Gastrocnemius medialis (tissue), 4 donors: ENCODE measurements at places on chromosomes 11 and 22.

DNA sequence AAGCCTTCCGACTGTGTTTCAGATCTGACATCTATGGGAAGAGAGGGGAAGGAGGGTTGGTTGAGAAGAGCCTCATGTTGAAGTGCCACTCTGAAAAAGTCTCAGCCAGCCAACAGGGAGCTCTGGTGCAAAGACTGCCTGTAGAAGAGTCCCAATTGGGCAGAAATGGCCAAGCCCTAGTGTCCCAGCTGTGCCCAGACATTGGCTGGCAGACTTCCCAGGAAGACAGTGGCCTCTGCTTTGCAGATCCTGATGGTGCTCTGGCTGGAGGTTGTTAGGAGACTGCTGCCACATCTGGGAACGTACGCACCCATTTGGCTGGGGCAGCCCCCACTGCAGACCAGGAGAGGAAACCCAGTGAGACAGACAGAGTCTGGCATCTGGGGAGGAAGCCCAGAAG, 3.2 kb upstream of the PLA2G3 start:
- H3K27me3 ChIP-seq = no peaks in the 10 kb centered on the region
- no peak overlapping the region for H3K27ac ChIP-seq
- no peaks in the 10 kb centered on the region for H3K4me1 ChIP-seq
- no peak overlapping the region for H3K4me3 ChIP-seq
- H3K36me3 ChIP-seq = no peaks in the 10 kb centered on the region
- no peak for DNase-seq

- H3K36me3 ChIP-seq = peaks cover 7% of the 10 kb centered on the region
- peak overlapping the region; percentile 91 for H3K4me3 ChIP-seq
- H3K27me3 ChIP-seq = no peaks in the 10 kb centered on the region
- peaks cover 15% of the 10 kb centered on the region for H3K4me1 ChIP-seq
- DNase-seq = no peak
Measured at GRCh38 chr22:38870791-38871359, 1.1 kb downstream of the CBX6 start.

- DNase-seq = no peak
- no peaks in the 10 kb centered on the region for H3K36me3 ChIP-seq
- H3K4me1 ChIP-seq = peaks cover 7% of the 10 kb centered on the region
- no peak overlapping the region for H3K4me3 ChIP-seq
- no peak overlapping the region for H3K27ac ChIP-seq
- no peaks in the 10 kb centered on the region for H3K27me3 ChIP-seq
Measured at GRCh38 chr22:46792061-46792796, 29.8 kb downstream of the TBC1D22A start.

GRCh38 chr11:67516806-67517205, 6.4 kb downstream of the CABP2 start:
- no peak overlapping the region for H3K4me3 ChIP-seq
- no peak for DNase-seq
- no peaks in the 10 kb centered on the region for H3K4me1 ChIP-seq
- H3K27ac ChIP-seq = no peak overlapping the region
- H3K36me3 ChIP-seq = no peaks in the 10 kb centered on the region

DNA sequence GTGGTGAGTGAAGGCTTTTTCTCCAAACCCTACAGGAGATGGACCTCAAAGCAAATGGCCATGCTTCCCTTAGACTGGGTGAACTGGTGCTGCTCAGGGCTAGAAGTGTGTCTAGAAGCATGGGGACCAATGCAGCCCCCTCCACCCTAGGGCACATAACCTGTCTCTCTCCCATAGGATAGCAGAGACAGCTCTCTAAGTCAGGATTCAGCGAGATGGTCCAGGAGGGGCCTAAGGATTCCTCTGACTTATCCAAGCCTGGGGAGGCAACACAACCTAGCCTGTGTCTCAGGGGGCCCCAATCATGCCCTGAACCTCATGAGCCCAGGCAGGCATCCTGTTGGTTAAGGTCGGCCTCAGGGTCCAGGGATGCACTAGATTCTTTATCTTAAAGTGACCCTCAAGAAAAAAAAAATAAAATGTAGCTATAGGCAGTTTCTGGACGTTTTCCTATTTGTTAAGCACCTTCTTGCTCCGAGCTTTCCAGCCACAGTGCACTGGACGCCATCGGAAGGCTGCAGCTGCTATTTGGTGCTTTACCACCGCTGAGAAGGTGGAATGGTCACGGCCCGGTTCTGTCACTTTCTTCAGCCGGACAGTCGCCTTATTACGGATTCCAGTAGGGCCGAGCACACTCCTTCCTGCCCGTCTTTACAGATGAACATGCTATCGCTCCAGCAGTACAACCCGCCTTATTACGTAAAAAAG, 5.0 kb upstream of the CCND1 start:
- H3K4me3 ChIP-seq = peak overlapping the region; percentile 52
- H3K27ac ChIP-seq = no peak overlapping the region
- no peak for DNase-seq

DNA sequence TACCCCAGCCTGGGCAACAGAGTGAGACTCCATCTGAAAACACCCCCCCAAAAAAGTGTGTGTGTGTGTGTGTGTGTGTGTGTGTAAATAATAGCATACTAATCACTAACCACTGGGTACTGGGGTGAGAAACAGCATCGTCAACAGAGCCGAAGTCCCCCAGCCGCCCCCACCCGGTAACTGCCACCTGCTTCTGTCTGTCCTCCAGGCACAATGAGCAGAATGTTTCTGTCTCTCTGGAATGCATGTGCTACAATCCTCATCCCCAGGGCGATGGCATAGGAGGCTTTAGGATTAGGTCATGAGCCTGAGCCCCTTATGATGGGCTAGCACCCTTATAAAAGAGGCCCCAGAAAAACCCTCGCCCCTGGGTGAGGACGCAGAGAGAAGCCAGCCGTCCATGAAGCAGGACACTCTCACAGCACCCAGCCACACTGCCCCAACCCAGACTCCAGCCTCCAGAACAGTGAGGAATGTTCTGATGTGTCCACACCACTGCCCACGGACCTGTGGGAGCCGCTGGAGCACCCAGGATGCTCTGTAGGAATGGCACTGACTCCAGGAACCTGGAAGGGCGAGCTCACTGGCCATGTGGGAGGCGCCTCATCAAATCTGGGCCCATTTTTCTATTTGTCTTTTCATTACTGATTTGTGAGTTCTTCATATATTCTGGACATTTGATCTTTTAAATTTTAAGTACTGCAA, 9.9 kb downstream of the TTLL8 start:
- H3K4me3 ChIP-seq = no peak overlapping the region
- peaks cover 12% of the 10 kb centered on the region for H3K27me3 ChIP-seq
- H3K27ac ChIP-seq = no peak overlapping the region
- DNase-seq = no peak

GRCh38 chr11:67504950-67505581, at the start of gene PITPNM1:
TSS of gene PITPNM1 (minus strand) at chr11:67505363. CDS start at chr11:67504180, 1,183 bp downstream.
- H3K36me3 ChIP-seq = peaks cover 4% of the 10 kb centered on the region
- peaks cover 26% of the 10 kb centered on the region for H3K4me1 ChIP-seq
- no peak for DNase-seq
- peak within 1 kb of the TSS; percentile 98 for H3K27ac ChIP-seq
- no peaks in the 10 kb centered on the region for H3K27me3 ChIP-seq

- no peak for DNase-seq
- peaks cover 19% of the 10 kb centered on the region for H3K27me3 ChIP-seq
- H3K4me3 ChIP-seq = no peak overlapping the region
- no peak overlapping the region for H3K27ac ChIP-seq
- no peaks in the 10 kb centered on the region for H3K4me1 ChIP-seq
Measured at GRCh38 chr22:37439347-37439746, 12.1 kb upstream of the ELFN2 start.

GRCh38 chr11:117070016-117070415, 28.2 kb downstream of the SIK3 start:
- no peak overlapping the region for H3K27ac ChIP-seq
- H3K4me3 ChIP-seq = no peak overlapping the region
- H3K36me3 ChIP-seq = no peaks in the 10 kb centered on the region
- peaks cover 36% of the 10 kb centered on the region for H3K4me1 ChIP-seq

DNA sequence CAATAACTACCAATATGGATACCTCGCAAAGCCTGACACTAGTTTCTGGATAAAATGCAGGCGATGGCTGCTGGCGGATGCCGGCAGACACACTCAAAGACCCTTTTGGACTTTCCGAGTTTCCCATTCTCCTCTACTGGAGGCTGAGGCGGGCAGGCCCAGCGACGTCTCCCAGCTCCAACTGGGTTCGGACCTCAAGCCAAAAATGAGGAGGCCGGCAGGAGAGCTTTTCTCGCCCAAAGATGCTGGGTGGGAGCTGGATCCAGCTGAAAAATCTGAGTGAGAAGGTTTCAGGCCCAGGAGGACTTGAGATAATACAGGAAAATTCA, 428 bp upstream of the FEZ1 start:
- peak overlapping the region; percentile 63 for H3K4me3 ChIP-seq
- peak overlapping the region; percentile 7 for H3K27ac ChIP-seq
- H3K27me3 ChIP-seq = peaks cover 4% of the 10 kb centered on the region
- no peak for DNase-seq
- no peaks in the 10 kb centered on the region for H3K36me3 ChIP-seq

DNA sequence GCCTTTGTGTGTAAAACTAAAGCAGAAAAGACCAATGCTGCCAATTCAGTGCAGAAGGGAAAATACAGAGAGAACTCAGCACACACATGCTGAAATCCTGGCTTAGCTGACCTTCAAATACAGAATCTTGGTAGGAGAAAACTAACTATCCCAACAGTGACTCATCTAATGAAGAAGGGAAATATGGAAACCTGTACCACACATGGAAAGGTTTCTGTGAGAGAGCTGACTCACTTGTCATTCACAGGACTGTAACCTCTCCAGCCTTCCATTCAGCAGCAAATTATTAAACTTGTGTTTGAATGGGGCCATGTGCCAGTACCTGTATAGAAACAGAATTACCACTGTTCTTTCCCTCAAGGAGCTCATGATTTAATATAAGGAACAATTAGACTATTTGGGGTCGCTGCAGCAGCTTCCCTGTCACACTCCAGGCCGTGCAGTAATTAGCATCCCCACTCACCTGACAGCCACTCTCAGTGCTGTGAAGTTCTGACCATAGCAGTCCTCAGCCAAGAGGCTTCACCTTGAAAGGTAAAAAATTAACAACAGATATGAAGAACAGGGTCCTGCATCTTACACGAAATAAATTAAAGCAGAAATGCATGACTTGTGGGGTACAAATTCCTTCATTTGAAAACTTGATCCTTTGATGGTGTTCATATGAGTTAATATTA, 53.9 kb downstream of the MSANTD4 start:
- DNase-seq = no peak
- no peaks in the 10 kb centered on the region for H3K27me3 ChIP-seq
- H3K4me1 ChIP-seq = no peaks in the 10 kb centered on the region
- no peaks in the 10 kb centered on the region for H3K36me3 ChIP-seq
- H3K4me3 ChIP-seq = no peak overlapping the region

DNA sequence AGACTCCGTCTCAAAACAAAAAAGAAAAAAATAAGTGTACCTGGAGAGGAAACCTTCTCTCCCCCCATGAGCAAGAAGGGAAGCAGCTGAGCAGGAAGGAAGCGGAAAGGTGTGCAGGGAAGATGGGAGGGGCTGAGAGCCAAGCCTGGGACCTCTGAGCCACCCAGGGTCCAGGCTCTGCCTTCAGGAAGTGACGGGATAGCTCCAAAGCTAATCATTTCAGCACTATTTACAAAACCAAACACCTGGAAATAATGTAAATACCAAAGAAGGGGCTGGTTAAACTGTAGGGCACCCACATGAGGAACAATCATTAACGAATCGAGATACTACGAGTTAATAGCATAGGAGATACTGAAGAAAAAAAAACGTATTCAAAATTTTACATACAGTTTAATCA, 27.9 kb downstream of the ARRB1 start:
- H3K4me1 ChIP-seq = peaks cover 12% of the 10 kb centered on the region
- no peaks in the 10 kb centered on the region for H3K27me3 ChIP-seq
- no peak overlapping the region for H3K4me3 ChIP-seq
- H3K36me3 ChIP-seq = no peaks in the 10 kb centered on the region
- no peak for DNase-seq

GRCh38 chr22:38228873-38229740, 27.3 kb downstream of the MAFF start:
- no peak for DNase-seq
- peaks cover 55% of the 10 kb centered on the region for H3K36me3 ChIP-seq
- no peak overlapping the region for H3K4me3 ChIP-seq

- no peak for DNase-seq
- H3K4me1 ChIP-seq = no peaks in the 10 kb centered on the region
Measured at GRCh38 chr11:23123753-23124152, 263.5 kb upstream of the CCDC179 start.

DNA sequence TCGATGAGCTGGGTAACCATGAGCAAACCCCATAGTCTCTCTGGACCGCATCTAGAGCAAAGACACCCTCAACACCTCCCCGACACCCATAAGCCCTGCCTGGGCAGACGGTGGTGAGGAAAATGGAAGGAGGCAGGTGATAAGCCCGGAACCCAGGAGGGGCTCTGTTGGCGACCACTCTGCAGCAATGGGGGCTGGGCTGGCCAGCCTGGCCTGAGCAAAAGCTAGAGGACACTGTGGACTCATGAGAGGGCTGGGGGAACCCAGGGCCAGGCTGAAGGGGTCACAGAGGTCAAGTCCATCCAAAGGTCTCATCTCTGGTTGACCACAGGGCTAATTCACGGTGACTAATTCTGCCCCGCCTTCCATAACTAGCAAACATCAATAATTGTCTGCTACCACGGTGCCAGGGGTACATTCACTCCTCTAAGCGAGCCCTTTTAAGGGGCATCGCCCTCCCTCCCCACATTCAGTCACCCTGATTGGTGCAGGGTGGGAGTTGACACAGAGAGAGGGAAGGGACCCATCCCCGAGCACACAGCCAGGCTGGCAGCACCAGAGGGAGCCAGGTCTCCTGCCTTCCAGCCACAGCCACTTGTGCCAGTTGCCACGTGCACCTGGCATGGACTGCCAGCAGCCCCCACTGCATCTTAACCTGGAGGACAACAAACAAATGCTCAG, 4.0 kb downstream of the PYGM start:
- DNase-seq = peak; percentile 46
- no peaks in the 10 kb centered on the region for H3K27me3 ChIP-seq
- H3K36me3 ChIP-seq = peaks cover 46% of the 10 kb centered on the region
- peak overlapping the region; percentile 92 for H3K27ac ChIP-seq

- peaks cover 73% of the 10 kb centered on the region for H3K4me1 ChIP-seq
- no peak for DNase-seq
- H3K27ac ChIP-seq = peak overlapping the region; percentile 67
- no peak overlapping the region for H3K4me3 ChIP-seq
Measured at GRCh38 chr22:26550498-26551033, 38.3 kb upstream of the TFIP11 start.
